Transverse colon (tissue), 4 donors: ENCODE measurements at places on chromosomes 7 and 10.
A peak's percentile ranks its signal among the peaks of the same experiment; 100 is the strongest.

- no peak for DNase-seq
Observed at GRCh38 chr10:6838118-6838517, 258.0 kb upstream of the PRKCQ start.

DNA sequence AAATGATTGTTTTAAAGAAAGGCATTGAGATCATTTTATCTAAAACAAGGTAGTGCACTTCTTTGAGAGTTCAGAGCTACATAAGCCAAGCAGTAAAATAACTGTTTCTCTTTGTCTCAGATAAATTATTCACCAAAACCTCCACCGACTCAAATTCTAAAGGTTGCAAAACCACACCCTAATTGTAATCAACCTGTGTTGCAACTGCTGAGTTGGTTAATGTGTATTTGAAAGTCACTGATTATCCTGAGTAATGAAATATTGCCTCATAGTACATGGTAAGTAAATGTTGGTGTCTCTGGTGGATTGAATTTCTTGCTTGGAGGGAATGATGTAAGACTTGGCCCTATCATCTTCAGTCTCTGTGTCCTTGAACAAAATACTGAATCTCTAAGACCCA lies 35.9 kb upstream of the CYP2C9 start:
- no peak for DNase-seq

DNA sequence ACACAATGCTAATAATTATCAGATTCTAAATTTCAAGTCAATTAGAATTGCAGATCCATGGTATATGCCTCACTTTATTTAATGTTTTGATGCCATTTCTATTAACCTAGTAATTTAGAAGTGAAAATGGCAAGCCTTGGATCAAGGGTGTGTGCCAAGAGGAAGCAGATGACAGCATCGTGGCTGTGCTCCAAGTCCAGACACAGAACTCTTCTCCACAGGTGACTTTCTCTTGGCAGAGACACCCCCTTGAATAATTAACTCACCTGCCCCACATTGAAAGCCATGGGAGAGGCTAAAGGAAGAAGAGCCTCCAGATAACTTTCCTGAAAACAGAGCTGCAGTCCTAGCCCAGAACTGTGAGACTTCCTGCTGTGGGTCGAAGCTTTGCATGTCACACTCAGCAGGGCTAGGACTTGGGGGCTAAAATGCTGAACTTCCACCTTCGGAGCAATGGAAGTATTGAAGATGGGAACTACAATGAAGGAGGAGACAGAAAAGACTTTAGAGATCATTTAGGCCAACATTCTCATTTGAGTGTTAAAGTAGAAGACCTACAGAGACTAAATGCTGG lies 996 bp upstream of the C10orf90 start:
- DNase-seq = no peak

DNA sequence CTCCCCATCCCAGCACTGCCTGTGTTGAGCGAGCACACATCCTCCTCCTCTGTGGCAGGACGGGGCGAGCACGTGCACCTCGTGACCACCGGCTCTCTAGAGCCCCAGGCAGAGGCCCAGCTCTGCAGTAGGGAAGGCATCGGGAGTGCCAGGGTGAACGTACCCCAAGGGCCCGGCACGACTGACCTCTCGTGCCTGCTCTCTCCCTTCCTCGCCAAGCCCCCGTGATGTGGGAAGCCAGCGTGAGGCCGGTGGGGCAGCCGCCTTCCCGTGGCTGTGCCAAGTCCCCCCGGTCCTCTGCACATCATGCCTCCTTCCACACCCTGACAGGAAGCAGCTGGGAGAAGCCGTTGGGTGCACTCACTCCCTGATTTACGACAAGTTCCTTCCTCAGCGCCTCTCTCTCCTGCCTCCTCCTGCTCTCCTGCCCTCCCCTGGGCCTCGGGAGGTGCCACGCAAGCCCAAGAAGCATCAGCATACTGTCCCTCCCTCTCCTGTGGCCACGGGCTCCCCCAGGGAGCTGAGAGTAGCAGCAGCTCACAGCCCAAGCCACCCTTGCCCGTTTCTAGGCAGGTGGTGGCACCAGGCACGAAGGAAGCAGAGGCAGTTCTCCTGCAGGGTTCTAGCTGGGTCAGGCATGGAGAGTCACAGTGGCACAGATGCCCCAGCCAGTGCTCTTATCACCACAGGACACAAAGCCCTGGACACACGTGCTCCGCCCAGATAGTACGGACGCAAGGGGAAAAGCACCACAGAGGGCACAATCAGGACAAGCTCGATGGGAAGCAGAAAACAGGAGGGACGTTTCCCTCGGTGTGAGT lies 47.0 kb downstream of the AMZ1 start:
- DNase-seq = peak; percentile 41

DNA sequence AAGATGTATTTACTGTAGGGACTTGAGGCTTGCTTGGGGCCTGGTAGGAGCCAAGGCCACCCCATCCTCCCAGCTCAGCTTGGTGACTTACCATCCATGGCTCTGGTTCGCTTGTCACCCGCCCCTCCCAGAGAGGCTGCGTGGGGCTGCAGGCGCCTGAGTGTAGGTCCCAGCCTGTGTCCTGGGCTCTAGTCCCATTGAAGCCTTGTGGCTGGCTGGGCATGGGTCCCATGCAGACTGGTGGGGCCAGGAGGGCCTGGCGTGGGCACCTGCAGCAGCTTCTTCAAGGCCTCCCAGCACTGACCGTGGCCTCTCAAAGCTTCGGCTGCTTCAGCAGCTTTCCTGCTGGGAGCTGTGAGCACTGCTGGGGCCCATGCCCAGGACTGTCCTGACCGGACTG lies 118.1 kb downstream of the INPP5A start:
- no peak for DNase-seq

- no peak for DNase-seq
Observed at GRCh38 chr10:78688230-78688900, 380.4 kb upstream of the ZMIZ1 start.

- DNase-seq = peak; percentile 33
Observed at GRCh38 chr7:123916240-123916724, 8.8 kb upstream of the SPAM1 start.
